Amniotic epithelial cell (primary cell): ENCODE measurements at places on chromosomes 11 and 22.

GRCh38 chr11:39641751-39642150 lies 1817.7 kb downstream of the LRRC4C start:
- DNase-seq = no peak

- DNase-seq = no peak
These were observed 13.8 kb downstream of the JAML start for GRCh38 chr11:118211006-118211405.

- DNase-seq = no peak
These were observed 26.8 kb downstream of the POU2AF1 start for GRCh38 chr11:111352231-111352746.

DNA sequence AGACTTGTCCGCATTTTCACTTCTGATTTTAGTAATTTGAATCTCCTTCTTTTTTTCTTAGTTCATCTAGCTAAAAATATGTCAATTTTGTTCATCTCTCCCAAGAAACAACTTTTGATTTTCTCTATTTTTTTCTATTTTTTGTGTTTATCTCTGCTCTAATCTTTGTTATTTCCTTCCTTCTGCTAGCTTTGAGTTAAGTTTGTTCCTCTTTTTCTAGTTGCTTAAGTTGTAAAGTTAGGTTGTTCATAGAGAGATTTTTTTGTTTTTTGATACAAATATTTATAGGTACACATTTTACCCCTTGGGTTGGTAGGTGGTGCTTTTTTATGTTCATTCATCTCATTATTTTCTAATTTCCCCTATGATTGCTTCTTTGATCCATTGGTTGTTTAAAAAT lies 22.1 kb upstream of the XKR3 start:
- DNase-seq = no peak

DNA sequence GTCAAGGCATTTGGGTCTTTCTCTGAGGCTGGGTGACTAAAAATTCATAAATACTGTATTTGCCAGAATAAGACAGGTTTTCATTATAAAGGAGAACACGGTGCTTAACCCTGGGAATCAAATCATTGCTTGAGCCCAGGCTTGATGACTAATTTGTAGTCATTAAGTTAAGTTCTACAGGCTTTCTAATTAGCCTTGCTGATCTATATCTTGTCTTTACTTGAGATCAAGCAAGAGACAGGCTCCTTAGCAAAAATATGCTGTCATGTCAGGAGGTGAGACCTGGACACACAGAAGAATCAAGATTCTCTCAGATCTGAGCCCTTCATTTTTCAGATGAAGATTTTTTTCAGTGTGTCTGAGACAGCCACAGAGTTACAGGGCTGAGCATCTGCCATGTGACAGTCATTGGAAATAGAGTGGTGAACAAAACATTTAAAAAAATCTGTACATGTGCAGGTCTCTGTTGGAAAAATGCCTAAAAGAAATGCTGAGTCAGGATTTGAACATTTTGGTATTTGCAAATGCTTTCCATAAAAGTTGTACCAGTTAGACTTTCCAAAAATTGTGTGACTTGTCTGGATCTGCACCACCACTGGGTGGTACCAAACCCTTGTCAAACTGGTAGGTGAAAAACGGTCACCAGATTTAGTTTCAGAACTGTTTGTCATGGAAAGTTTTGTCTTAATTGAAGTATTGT lies 14.6 kb downstream of the ACAT1 start:
- DNase-seq = peak; percentile 16

GRCh38 chr11:6755953-6756347 lies 15.8 kb downstream of the OR2AG2 start:
- DNase-seq = no peak

DNA sequence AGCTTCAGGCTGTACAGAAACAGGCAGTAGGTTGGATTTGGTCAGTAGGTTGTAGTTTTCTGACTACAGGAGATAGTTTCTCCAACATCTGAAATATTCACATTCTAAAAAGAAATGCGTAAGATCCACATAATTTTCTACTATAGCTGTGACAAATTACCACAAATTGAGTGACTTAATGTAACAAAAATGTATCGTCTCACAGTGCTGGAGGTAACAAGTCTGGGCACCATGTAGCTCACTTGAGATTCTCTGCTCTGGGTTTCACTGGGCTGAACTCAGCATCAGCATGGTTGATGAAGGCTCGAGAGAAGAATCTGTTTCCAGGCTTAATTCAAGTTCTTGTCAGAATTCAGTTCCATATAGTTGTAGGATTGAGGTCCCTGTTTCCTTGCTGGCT lies 350.9 kb upstream of the CCDC179 start:
- DNase-seq = peak; percentile 9

DNA sequence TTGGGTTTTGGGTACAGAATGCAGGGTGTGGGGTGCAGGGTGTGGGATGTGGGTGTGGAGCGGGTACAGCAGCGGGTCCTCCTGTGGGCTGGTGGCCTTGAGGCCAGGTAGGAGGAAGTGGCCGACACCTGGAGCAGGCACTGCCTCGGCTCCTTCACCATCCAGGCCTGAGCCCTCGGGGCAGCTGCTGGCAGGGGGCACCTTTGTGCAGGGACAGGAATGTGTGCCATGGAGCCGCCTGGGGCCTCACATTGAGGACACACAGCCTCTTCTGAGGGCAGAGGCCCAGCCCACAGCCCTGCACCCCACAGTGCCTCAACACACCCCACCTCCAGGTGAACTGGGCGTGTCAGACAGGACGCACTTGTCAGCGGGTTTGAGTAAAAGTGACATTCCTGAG lies 984.0 kb downstream of the BRD1 start:
- no peak for DNase-seq

- DNase-seq = peak; percentile 85
These were observed 62.5 kb upstream of the PPARA start for GRCh38 chr22:46087816-46088277.

GRCh38 chr11:75677275-75677674 lies 8.4 kb upstream of the MAP6 start:
- no peak for DNase-seq

- no peak for DNase-seq
These were observed 67.4 kb upstream of the PRDM11 start for GRCh38 chr11:45079075-45079444.

DNA sequence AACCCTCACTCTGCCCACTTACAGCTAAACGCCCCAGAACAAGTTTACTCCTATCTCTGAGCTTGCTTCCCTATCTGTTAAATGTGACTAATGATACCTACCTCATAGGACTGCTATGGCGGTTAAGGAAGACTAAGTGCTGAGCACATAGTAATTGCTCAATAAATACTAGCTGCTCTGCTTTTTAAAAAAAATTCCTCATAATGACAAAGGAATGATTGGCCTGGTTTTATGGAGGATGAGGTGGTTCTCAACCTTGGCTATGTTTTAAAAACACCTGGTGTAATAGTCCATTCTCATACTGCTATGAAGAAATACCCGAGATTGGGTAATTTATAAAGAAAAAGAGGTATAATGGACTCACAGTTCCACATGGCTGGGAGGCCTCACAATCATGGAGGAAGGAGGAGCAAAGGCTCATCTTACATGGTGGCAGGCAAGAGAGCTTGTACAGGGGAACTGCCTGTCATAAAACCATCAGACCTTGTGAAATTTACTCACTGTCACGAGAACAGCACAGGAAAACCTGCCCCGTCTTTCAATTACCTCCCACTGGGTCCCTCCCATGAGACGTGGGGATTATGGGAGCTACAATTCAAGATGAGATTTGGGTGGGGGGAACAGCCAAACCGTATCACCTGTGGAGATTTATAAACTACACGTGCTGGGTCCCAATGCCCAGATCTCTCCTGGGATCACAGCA lies 127.2 kb upstream of the SYT13 start:
- peak; percentile 53 for DNase-seq

GRCh38 chr11:78158987-78159652 lies 19.7 kb upstream of the ALG8 start:
- DNase-seq = no peak

- DNase-seq = peak; percentile 97
These were observed 4.1 kb upstream of the PLAAT2 start for GRCh38 chr11:63567044-63567840.

- no peak for DNase-seq
These were observed 27.8 kb upstream of the GRAMD4 start for GRCh38 chr22:46592390-46592872.

DNA sequence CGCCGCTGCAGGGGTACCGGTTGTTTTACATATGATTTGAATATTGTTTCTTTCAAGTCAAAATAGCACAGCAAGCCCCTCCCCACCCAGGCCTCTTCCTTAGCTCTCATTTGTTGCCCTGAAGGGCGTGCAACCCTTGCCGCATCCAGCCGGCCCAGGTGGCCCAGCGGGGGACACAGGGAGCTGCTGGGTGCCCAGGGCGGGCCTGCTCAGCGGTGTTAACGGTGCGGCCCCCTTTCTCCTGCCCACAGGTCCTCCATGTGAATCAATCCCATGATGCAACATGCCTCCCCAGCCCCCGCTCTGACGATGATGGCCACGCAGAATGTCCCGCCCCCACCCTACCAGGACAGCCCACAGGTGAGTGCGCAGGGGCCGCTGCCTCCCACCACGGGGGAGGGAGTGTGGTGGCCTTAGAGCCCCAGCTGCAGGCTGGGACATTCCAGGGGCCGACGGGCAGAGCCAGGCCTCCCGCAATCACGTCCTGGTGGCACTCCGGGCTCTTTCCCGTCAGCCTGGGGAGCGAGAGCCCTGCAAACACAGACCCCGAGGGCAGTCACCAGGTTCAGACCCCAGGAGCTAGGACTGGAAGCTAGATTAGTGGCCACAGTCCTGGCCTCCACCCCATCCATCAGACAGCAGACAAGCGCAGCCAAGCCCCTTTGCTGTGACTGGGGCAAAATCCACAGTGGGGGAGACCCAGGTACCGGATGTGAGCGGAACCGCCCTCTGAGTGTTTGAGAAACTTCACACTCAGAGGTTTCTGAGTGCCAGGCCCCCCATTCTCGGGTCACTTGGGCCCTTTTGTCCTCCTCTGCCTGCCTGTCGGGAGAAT lies 144.8 kb downstream of the FEZ1 start:
- DNase-seq = no peak

- no peak for DNase-seq
These were observed 742.4 kb downstream of the NTM start for GRCh38 chr11:132112846-132113245.

- no peak for DNase-seq
These were observed 246.8 kb downstream of the BUD13 start for GRCh38 chr11:116525961-116526495.

DNA sequence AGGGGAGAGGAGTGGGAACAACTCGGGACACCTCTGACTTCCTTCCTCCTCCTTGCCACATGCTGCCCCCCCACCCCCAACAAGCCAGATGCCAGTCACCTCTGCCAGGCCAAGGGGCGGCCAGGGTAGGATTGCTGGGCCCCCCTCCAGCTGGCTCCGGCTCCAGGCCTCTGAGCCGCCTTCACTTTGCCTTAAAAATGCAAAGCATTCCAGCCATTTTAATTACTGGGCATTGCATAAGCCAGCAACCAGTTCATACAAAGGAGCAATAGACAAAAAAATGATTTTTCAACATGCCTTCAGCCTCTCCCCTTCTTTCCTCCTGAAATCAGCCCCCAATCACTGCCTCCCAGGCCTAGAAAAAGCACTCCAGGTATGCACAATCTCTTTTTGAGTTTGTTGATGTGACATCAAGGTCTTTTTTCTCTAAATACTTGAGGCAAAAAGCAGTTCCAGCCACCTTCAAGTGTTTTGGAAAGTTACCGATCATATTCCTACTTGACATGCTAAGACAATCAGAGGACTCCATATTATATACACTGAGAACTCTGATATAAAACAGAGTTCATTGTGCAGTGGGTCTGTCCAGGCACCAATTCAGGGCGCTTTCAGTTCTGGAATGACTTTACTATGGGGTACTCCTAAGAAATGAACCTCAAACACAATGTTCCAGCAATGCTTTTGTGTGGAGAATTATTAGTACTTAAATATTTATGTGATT lies 12.4 kb upstream of the TIMP3 start:
- peak; percentile 50 for DNase-seq

GRCh38 chr22:32721328-32722180 lies 80.0 kb upstream of the TIMP3 start:
- no peak for DNase-seq

DNA sequence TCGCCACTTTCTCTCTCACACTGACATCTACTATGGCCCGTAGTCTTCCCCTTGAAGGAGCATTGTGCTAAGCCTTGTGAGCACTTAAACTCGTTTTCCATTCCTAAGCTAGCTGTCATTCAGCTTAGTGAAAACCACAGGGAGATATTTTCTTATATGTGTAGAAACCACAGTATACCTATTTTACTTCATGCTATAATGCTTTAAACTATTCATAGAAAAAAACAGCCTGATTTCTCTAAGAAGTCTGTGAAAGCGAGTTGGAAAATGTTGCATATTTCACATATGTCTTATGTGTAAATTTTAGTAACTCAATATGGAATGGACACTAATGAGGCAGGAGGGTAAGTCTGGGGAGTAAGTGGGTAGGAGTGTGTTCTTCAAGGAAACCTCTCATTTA lies 194.3 kb upstream of the CTSC start:
- DNase-seq = peak; percentile 78

DNA sequence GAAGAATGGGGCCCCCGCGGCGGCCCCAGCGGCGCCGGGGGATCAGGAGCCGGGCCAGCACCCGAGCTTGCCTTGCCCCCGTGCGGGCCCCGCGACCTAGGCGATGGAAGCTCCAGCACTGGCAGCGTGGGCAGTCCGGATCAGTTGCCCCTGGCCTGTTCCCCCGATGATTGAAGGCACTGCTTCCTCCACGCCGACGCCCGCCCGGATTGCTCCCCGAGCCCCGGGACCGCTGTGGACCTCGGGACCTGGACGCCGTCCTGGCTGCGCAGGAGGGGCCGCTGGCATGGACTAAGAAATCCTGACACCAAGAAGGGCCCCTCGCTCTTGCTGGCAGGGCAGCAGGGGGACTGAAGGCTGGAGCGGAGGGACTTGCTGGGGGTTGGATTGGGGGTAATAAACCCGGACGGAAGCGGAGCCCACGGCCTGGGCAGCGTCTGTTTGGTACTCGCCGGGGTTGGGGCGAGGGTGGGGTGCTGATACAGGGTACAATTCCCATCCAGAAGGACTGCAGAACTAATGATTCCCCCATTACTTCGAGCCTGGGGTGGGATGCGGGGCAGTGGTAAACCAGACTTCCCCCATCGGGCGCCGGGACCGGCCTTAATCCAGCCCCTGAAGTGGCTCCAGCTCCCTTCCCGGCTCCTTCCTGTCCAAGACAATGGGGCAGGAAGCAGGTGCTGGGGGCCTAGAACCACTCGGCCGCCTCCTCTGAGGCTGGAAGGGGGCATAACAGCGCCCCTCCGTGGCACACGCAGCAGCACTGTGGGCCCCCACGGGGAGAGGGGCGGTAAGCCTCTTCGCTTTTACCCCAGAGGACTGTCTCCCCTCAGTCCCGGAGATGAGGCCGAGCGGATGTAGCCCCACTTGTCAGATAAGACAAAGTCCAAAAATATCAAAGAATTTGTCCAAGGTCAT lies 1.0 kb downstream of the CCDC85B start:
- DNase-seq = peak; percentile 27

DNA sequence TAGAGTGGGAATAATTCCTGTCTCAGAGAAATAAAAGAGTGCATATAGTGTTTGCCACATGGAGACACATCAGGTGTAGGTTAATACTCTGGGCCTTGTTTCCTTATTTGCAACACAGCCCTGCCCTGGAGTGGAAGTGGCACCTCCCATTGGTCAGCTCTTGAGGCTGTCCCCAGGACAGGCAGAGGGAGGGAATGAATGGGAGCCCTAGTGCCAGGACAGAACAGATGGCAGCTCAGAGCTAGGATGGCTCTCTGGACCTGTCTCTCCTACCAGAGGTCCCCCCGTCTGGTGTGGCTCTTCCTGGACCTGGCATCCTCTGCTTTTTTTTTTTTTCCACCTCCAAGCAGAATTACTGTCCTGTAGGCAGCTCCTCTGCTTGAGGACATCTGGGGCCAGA lies 35.6 kb downstream of the LIMK2 start:
- no peak for DNase-seq

- peak; percentile 96 for DNase-seq
These were observed 49.8 kb downstream of the CLMP start for GRCh38 chr11:123145220-123145619.

- DNase-seq = no peak
These were observed 33.2 kb upstream of the TTC12 start for GRCh38 chr11:113281052-113281725.
